ENCODE measurements at places on chromosomes 4 and X.

GRCh38 chr4:128516301-128516969, 228.8 kb upstream of the PGRMC2 start:
- DNase-seq, result no peak

DNA sequence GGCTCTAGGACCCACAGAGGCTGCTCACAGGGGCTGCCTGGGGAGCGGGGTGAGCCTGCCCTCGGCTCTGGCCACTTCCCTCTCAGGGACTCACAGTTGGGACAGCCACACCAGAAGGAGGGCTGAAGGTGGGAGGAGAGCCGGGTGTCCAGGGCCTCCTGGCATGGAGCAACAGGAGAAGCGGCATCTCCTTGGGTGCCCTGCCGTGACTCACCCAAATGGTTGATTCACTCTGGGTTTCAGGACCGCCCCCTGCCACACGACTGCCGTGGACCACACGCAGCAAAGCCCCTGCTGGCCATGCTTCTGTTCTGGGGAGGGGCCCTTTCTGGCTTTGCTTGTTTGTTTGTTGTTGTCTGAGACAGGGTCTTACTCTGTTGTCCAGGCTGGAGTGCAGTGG, 86.0 kb upstream of the AFAP1 start:
- no peak for DNase-seq

- DNase-seq, result peak; percentile 29
Measured at GRCh38 chrX:84479086-84479485, 23.2 kb downstream of the HDX start.

DNA sequence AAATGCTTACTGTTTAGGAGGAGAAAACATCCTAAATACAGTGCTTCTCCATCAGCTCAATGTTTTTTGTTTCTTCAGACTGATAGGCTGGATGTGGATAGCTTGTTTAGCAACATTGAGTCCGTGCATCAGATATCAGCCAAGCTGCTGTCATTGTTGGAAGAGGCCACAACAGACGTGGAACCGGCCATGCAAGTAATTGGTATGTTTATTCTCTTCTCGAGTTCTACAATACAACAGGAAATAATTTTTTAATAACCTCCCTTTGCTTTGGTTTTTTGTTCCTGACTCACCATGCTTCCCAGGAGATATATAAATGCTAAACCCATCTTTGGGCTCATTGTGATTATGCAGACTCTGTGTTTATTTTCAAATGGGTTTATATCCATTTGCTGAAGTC, 60.9 kb downstream of the ARHGEF38 start:
- DNase-seq, result no peak

GRCh38 chr4:187424636-187425035, 570.9 kb upstream of the ZFP42 start:
- DNase-seq, result no peak

GRCh38 chr4:109067508-109068235, 234.8 kb downstream of the COL25A1 start:
- no peak for DNase-seq

GRCh38 chr4:22824091-22824490, 131.4 kb downstream of the GBA3 start:
- DNase-seq, result no peak

GRCh38 chr4:68962868-68963267, 11.3 kb upstream of the UGT2A3 start:
- no peak for DNase-seq

DNA sequence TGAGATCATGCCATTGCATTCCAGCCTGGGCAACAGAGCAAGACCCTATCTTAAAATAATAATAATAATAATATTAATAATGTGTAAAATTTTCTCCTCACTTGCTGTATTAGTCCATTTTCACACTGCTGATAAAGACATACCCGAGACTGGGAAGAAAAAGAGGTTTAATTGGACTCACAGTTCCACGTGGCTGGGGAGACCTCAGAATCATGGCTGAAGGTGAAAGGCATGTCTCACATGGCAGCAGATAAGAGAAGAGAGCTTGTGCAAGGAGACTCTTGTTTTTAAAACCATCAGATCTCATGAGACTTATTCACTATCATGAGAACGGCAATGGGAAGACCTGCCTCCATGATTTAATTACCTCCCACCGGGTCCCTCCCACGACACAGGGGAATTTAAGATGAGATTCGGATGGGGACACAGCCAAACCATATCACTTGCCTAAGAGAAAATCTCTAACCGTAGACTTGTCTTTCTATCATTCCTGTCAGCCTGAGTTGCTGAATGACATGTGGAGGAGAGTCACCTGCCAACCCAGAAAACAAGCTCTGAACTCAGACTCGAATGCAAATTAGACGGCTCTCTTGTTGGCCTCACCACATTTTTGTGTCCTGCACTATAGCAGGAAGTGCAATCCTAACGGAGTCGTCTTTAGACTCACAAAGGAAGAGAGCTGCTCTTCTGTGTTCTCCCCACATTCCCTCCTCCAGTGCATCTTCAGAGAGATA, 51.9 kb upstream of the DCTD start:
- DNase-seq, result no peak

DNA sequence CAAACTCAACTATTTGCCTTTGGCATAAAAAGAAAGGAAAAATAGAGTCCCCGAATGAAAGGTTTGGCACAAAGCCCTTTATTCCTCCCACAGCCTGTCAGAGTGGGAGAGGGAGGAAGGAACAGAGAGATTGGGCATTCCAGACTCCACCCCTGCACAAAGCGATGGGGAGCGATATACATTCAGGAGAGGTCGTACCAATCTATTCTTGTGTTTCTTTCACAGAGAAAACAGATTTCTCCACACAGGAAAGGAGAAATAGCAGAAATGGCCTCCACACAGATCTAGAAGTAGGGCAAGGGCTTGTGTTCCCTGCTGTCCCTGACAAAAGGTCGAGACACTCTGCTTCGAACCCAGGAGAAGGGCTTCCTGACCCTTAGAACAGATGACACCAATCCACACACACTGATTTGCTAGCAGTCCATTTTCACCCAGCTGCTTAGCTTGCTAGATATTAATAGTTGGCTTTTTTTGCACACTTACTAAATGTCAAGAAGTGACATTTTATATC, 197.4 kb downstream of the MAML3 start:
- no peak for DNase-seq

DNA sequence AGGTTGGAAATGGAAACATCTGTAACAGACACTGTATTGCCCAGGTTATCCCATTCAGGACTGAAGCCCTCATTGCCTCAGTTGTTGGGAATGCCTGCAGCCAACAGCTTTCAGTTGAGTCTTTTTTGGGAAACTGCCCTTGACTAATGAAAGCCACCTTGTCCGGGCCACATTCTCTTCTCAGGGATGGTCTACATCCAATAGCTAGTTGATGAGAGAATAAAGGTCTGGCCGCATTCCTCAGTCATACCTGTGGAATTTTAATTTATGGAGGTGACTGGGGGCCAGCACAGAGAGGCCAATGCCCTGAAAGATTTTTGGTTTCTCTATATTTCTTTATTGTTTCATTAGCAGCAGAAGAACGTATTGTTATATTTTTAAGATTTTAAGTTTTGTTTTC, 147.6 kb upstream of the MSX1 start:
- DNase-seq, result no peak

- no peak for DNase-seq
Measured at GRCh38 chrX:97968376-97969163, 1084.9 kb downstream of the RPA4 start.

GRCh38 chr4:105140684-105141490, 5.8 kb upstream of the TET2 start:
- DNase-seq, result no peak

GRCh38 chr4:141388481-141388880, 167.8 kb downstream of the ZNF330 start:
- DNase-seq, result peak; percentile 17

DNA sequence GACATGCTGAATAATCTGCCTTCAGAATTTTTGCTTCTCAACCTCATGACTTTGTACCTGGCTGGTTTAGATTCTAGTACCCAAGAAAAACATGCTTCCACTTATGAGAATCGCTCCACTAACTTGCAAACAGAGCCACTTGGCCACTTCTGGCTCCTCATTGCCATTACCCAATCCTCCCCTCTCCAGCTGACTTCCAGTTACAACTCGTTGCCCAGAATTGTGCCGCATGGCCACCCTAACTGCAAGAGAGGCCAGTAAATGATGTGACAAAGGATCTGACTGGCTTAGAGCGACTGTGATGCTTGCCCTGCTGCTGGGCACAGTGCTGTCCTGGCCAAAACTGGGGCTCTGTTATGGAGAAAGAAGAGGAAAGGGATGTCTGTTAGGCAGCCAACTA, 4.0 kb upstream of the DKC1 start:
- DNase-seq, result no peak
